ENCODE measurements at places on chromosomes 16 and 17.

DNA sequence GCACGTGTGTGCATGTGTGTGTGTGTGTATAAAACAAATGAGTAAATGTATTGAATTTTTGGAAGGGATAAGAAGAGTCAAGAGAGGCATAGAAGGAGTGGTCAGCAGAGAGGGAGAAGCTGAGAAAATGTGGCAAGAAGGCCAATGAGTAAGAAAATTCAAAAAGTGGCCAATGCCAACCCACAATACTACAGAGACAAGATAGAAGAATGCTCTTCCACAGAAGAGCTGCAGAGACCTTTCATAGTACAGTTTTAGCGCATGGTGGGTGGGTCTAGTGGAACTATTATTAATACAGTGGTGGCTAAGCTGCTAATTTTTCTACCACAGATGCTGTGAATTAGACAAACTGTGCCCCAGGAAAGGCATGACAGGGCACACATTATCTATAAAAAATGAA is 233.5 kb downstream of the NTN1 start:
- no peak for DNase-seq

GRCh38 chr17:83199500-83200201 is 120.2 kb downstream of the METRNL start:
- no peak for DNase-seq

DNA sequence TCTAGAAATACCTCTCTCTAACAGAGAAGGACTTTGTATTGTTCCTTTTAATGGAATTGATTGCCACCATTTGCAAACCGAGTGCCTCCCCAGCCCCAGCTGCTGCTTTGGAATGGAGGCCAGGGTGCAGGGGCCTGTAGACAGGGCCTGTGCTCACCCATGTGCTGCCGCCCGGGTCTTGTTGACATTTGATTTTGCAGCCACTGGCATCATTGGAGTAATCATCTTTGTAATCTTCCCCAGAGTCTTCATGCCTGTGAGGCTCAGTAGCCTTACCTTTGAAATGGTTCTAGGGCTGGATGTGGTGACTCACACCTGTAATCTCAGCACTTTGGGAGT is 119.8 kb downstream of the CLEC16A start:
- DNase-seq, result no peak

- no peak for DNase-seq
Observed at GRCh38 chr17:57045868-57046704, 39.0 kb upstream of the AKAP1 start.

- no peak for DNase-seq
Observed at GRCh38 chr17:28665994-28666393, 4.0 kb downstream of the SUPT6H start.

DNA sequence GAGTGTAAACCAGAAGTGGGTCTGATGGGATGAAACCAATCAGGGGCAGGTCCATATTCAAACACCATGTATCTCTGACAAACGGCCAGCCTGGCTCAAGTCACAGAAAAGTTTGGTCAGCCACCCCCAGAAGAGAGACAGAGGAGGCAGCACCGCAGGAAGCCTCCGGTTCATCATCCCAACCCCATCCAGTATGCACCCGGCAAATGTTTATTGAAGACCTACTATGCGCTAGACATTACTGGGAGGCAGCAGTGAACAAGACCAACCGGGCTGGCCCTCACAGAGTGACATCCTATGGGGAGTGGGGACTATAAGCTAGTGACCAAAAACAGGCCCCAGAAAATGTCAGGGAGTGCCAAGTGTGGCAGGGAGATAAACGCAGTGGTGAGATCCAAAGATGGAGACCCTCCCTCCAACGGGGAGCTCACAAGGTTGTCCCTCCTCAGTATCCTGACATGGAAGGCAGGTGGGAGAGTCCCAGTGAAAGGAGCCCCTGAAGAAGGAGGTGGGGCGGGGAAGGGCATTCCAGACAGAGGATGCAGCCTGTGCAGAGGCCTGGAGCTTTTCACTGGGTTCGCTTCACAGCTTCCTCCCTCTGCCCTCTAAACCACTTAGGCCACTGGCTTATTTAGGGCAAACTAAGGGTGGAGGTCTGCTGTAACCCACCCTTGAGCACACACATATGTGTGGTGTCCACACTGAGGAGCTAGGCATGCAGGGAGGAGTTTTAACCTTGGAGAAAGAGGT is 2.0 kb downstream of the GSG1L start:
- no peak for DNase-seq

- DNase-seq, result peak; percentile 23
Observed at GRCh38 chr17:82548681-82549303, 29.3 kb downstream of the FOXK2 start.

DNA sequence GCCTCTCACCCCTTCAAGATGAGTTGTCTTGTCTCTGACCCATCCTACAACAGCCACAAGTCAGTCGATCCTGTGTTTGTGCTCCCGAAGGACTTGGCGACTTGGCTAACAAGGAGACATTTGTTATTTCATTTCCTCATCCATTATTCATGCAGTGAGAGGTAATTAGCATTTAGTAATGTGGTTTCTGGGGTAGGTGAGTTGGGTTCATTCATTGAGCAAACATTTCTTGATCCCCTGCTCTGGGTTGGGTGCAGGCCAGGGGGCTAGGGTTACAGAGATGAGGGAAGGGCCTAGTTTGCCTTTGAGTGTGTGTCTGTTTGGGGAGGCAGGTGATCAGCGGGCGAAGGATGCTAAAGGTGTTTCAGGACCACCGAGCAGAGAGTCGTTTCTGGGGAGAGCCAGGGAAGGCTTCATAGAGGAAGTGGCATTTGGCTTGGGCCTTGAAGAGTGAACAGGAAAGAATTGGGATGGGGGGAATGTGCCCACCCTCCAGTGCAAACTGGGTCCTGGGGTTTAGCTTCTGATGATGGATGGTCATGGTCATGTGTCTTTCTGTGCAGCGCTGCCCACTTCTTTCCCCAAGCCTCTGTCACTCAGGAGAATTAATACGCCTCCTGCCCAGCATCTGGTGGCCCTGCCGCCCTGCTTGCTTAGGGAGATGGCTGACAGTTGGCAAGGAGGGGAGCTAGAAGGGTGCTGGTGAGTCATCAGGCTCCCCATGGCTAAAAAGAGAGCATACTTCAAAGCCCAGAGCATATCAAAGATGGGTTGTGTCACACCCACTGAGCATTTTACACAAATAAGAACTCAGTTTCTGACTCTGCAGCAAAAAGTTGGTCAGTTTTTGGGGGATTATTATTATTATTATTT is 38.5 kb downstream of the MSI2 start:
- DNase-seq, result no peak

- no peak for DNase-seq
Observed at GRCh38 chr17:38332735-38333134, 11.0 kb downstream of the GPR179 start.

DNA sequence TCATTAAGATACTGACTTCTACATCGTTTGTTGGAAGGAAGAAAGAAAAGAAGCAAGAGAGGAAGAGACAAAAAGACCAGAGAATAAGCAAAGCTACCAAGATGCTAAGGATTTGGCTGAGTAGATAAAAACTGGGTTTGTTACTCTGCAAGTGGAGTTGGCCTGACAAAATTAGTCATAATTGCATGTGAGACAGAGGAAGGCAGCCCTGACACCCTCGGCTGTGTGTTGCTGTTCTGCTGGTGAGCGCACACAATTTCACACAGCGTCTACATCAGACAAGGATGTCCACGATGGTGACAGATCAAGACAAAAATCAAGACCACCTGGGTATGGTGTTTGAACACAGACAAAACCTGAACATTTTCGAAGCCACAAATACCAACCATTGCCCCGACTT is 75.4 kb upstream of the FA2H start:
- no peak for DNase-seq

DNA sequence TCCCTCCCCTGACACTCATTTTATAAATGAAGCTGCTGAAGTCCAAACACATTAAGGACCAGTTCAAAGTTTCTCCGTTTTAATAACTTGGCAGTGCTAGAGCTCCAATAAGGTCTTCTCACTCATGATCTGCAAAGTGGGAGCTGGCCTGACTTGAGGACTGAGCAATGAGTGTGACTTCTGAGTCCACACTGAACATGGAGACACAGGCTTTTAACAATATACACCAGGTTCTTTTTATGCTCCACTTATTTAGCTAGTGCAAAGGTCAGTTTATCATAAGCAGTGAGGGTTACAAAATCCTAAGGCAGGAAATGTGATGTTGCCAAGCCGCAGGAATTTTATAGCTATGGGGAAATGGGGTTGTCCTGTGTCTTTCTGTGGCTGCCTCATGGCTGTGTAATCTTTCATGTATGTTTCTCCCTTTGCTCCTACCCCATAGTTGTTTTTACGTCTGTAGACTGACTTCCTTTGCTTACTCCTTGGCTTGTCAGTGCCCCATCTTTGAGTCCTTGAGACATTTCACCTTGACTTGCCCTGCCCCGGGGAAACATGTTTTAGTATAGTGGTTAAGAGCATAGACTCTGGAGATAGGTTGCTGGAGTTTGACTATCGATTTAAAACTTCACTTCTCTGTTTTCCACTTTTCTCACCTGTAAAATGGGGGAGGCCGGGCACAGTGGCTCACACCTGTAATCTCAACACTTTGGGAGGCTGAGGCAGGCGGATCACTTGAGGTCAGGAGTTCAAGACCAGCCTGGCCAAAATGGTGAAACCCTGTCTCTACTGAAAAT is 12.2 kb upstream of the MMD start:
- DNase-seq, result peak; percentile 96

DNA sequence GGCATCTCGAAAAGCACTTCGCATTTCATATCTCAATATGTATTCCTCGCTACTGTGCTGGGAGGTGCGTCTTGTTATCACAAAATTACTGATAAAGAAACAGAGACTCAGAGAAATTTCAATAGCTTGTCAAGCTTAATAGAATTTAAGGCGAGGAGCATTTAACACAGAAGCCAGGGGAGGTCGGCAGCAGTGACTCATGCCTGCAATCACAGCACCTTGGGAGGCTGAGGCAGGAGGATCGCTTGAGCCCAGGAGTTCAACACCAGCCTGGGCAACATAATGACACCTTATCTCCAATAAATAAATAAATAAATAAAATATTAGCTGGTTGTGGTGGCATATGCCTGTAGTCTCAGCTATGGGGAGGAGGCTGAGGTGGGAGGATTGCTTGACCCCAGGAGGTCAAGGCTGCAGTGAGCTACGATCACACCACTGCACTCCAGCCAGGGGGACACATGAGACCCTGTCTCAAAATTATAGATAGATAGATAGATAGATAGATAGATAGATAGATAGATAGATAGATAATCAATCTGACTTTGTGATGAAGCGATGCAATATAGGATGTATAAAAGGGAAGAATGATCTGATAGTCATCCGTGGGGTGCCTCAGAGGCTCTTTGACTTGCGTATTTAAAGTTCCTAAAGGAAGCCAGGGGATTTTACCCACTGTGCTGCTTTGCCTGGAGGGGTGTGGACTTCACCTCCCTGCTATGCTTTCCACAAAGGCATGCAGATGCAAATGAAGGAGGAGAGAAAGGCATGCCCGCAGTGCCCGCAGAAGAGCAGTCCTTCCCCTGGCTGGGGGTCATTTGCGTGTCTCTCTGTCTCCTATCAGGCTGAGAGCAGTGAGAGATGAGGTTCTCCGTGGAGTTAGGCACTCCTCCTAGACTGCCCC is 15.9 kb upstream of the USP10 start:
- DNase-seq, result no peak

GRCh38 chr17:59840329-59841090 is 52.2 kb downstream of the TUBD1 start:
- DNase-seq, result peak; percentile 70

DNA sequence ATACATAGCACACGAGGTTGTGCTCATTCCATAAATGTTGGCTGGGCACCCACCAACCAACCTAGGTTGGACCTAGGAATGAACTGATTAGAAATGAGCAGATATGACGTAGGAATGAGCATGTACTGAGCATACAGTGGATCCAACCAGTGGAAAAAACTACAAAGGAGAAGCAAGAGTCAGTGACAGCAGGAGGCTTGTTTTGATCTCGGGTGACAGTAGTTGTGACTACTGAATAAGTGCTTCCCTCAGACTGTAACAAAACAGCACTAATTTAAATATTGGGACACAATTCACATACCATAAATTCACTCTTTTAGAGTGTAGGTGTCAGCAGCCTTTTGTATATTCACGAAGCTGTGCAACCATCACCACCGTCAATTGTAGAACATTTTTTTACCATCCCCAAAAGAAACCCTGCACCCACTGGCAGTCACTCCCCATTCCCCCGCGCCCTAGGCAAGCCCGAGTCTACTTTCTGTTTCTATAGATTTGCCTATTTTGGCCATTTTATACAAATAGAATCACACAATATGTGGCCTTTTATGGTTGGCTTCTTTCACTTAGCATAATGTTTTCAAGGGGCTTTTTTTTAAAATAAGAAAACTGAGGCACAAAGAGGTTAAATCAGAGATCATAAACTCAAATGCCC is 7.0 kb downstream of the VAC14 start:
- DNase-seq, result no peak

- no peak for DNase-seq
Observed at GRCh38 chr17:41777157-41777573, 9.3 kb downstream of the JUP start.

DNA sequence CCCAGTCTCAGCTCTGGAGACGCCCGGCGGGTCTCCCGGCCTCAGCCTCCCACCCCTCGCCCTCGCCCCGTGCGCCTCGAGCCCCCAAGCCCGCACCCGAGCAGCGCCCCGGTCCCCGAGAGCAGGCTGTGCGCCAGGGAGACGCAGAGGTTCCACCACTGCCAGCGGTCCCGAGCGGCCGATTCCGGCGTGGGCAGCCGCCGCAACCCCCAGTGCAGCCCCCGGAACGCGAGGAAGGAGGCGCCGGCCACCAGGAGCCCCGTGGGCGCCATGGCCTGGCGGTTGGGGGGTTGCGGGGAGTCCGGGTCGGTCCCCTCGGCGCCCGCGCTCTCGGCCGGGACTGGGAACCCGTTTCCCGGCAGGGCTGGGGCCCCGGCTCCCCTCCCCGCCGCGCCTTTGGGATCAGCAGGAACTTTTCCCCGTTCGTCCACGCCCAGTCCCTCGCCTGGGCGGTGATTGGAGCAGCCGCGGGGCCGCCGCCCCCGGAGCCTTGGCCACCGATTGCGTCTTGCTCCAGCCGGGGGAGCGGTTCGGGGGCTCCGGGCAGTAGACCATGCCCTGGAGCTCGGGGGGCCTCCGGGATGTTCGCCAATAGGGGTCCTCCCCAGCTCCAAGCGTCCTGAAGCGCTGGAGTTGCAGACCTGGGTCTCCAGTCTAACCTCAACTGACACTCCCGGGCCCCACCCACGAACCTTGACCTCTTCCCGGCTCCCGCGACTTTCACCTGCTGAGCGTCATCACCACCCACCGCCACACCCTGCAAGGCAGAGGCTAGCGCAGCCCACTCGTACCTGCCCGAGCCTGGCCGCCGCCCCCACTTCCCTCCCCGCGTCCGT is at the start of gene TLCD2:
TLCD2 (minus strand) TSS at position 407 of the 836 bp plus-strand sequence; CDS start at position 272, 135 bp downstream.
- DNase-seq, result peak; percentile 65

GRCh38 chr17:82926716-82927115 is 86.9 kb upstream of the ZNF750 start:
- DNase-seq, result no peak

DNA sequence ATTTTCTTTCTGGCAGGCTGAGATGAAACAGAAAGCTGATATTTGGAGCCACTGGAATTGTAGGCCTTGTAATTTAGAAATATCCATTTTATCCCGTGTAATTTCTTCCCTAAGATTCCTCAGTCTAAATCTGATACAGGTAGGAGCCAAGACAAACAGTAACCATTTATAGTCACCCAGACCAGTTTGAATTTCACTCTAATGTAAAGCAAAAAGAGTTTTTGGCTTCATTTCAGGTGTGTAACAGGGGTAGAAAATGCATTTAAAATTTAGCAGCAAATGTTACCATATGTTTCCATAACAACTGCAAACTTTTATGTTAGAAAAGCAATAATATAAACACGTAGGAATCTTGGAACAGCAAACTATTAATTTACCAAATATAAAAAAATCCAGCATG is 249.4 kb downstream of the FTO start:
- DNase-seq, result no peak

Measured in fibroblast of pulmonary artery (primary cell).